A549 treated with GW870086 at 1 μM for 4 hours (cell line): ENCODE measurements at places on chromosomes 5 and 9. TPM values are rescaled to one million over a fixed set of nuclear protein-coding genes. Genes with fewer than 3 reads are reported as not detected.

HTR4 gene
- total RNA-seq = not detected in 5 replicates

DOCK8 gene
- total RNA-seq = 0.17 to 0.43 TPM (median 0.29 TPM) in 5 replicates

UNC5A gene
- 0.30 to 0.68 TPM (median 0.46 TPM) in 5 replicates for total RNA-seq

SLCO4C1 gene
- total RNA-seq = not detected in 5 replicates

SETX gene
- total RNA-seq = 18.6 to 21.2 TPM (median 20.2 TPM) in 5 replicates

LCN9 gene
- not detected in 5 replicates for total RNA-seq

PCDHGC5 gene
- total RNA-seq = 0.05 to 0.06 TPM in 2 of 5 replicates, not detected in the others

PAEP gene
- 0.41 to 0.47 TPM (median 0.45 TPM) in 4 of 5 replicates, not detected in the other for total RNA-seq

EDIL3 gene
- total RNA-seq = 0.10 to 0.65 TPM (median 0.22 TPM) in 5 replicates

C9 gene
- not detected in 5 replicates for total RNA-seq
